ENCODE measurements at places on chromosomes 7 and 10. TPM values are rescaled to one million over a fixed set of nuclear protein-coding genes. Genes with fewer than 3 reads are reported as not detected.

Gene ANXA8L1
- total RNA-seq = not detected

Gene SRRM3
- 16.4 TPM for total RNA-seq

Gene GCC1
- total RNA-seq = 25.8 TPM

Gene ASB15
- not detected for total RNA-seq

Gene KCNH2
- total RNA-seq = 0.05 TPM

Gene RELN
- total RNA-seq = 5.1 TPM
